ENCODE measurements at places on chromosomes 1 and 21. TPM values are rescaled to one million over a fixed set of nuclear protein-coding genes. Genes with fewer than 3 reads are reported as not detected.

Gene CACYBP
- total RNA-seq, result 191 TPM

Gene LHX8
- 1.5 TPM for total RNA-seq

Gene CFHR4
- total RNA-seq, result not detected

Gene LCE6A
- not detected for total RNA-seq

Gene CDA
- total RNA-seq, result 32.1 TPM
